Hematopoietic multipotent progenitor cell treated with erythropoietin and hydrocortisone succinate and interleukin-3 and kit ligand, for 4 days (in vitro differentiated cells): ENCODE measurements at places on chromosomes 4 and X.

GRCh38 chrX:5415738-5416137 is 812.9 kb downstream of the NLGN4X start:
- DNase-seq, result no peak

DNA sequence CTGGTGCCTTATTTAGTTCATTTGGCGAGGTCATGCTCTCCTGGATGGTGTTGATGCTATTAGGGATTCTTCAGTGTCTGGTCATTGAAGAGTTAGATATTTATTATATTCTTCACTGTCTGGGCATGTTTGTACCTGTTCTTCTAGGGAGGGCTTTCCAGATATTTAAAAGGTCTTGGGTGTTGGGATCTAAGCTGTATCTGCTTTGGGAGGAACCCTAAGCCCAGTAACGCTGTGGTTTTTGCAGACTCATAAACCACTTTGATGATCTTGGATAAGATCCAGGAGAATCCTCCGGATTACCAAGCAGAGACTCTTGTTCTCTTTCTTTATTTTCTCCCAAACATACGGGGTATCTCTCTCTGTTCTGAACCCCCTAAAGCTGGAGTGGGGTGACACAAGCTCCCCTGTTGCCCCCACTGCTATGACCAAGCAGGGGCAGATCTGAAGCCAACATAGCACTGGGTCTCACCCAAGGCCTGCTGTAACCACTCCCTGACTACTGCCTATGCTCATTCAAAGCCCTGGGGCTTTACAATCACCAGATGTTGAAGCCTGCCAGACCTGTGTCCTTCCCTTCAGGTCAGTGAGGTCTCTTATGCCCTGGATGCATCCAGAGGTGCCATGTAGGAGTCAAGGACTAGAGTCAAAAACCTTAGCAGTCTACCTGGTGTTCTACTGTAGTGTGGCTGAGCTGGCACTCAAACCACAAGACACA is 187.6 kb downstream of the GUCY2F start:
- DNase-seq, result no peak

GRCh38 chrX:17370191-17370590 is 4.8 kb upstream of the NHS start:
- DNase-seq, result no peak

DNA sequence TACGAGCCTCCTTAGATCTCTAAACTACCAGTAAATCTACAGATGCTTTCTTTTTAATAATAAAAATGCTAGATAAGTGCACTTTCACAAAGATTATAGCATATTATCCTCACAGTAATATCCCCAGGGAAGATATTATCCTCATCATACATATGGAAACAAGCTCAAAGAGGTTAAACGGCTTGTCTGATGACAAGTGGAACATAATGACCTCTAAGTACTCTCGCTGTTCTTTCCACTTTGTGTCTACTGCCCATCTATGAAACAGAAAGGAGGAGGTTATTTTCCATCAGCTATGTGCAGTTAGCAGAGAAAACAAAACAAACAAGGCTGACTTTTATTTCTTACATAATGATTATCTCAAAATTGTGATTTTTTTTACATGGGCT is 42.8 kb upstream of the PRDM8 start:
- no peak for DNase-seq

DNA sequence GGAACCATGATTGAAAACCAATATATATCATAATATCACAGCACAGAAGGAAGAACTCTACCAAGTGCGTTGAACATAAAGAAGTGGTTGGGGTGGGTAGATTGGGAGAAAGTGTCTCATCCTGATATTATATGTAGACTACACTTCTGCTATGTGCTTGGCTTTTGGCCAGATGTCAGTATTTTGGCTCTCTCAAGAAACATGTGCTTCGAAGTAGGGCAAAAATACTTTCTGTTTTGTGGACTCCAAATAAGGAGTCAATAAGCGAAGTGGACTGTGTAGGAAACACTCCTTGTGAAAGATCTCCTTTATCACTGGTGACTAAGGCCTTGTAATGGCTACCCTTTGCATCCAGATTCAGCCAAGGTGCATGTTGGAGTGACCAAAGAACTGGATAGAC is 7.8 kb upstream of the HPSE start:
- DNase-seq, result peak; percentile 61

DNA sequence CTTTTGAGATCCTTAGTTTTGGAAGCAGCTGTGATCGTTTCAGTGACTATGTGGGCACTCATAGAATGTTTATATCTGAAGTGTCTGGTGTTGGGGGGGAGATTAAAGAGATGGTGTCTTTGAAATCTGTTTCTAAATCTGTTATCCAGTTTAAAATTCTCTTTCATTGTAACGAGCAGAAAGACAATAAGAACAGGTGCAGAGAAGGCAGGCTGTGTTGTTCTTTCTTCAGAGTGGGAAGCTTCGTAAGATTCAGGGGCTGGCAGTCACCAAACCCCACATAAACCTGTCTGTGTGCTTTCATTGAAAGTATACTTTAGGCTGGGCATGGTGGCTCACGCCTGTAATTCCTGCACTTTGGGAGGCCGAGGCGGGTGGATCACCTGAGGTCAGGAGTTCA is 16.3 kb upstream of the DHRSX start:
- DNase-seq, result no peak

DNA sequence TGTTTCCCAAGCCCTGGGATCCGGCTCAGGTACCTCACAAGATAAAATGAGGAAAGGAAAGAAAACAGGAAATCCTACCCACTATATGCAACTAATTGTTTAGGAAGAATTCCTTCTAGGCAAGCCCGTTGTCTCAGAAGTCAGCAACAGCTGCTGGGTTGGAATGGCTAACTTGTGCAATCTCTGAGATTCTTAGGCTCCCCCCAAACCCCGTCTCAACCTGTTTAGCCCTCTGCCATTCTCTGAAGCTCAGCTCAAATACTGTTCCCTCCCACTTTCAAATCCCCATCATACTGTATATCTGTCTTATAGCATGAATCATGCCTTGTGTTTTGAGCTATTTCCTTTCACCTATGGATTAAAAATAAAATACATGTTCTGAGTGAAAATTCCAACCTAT is 28.9 kb downstream of the STARD8 start:
- no peak for DNase-seq

DNA sequence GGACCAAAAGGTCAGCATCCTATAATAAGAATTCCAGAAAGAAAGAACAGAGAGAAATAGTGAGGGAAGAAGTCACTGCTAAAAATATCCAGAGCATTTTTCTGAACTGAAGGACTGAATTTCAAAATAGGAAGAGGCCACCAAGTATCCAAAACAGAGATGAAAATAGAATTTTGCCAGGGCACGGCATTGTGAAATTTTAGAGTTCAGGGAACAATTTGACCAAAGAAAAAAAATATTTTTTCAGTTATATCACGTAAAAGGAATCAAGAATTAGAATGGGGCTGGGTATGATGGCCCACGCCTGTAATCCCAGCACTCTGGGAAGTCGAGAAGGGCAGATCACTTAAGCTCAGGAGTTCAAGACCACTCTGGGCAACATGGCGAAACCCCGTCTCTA is 65.4 kb downstream of the FGFBP1 start:
- DNase-seq, result no peak

- DNase-seq, result no peak
Measured at GRCh38 chr4:121239951-121240350, 75.8 kb upstream of the TNIP3 start.

GRCh38 chrX:1427756-1428155 is 25.0 kb downstream of the ASMTL start:
- DNase-seq, result no peak

- DNase-seq, result peak; percentile 42
Measured at GRCh38 chr4:56690393-56690792, 9.3 kb upstream of the HOPX start.

DNA sequence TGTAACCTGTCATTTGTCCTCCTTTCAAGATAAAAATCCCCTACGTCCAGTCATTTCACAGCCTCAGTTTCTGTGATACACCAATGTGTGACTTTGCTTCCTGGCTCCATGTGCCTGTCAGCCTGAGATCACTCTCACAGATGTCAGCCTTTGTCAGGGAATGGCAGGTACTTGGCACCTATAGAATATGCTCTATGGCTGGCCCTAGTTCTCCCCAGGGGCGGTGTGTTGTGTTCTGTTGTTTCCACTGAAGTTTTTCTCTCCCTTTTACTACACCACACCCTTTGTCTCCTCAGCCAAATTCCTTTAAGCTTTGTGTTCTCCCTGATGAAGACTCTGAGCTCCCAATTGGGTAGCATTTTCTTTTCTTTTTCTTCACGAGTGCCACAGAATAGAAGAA is 81.7 kb downstream of the ALPK1 start:
- DNase-seq, result no peak

DNA sequence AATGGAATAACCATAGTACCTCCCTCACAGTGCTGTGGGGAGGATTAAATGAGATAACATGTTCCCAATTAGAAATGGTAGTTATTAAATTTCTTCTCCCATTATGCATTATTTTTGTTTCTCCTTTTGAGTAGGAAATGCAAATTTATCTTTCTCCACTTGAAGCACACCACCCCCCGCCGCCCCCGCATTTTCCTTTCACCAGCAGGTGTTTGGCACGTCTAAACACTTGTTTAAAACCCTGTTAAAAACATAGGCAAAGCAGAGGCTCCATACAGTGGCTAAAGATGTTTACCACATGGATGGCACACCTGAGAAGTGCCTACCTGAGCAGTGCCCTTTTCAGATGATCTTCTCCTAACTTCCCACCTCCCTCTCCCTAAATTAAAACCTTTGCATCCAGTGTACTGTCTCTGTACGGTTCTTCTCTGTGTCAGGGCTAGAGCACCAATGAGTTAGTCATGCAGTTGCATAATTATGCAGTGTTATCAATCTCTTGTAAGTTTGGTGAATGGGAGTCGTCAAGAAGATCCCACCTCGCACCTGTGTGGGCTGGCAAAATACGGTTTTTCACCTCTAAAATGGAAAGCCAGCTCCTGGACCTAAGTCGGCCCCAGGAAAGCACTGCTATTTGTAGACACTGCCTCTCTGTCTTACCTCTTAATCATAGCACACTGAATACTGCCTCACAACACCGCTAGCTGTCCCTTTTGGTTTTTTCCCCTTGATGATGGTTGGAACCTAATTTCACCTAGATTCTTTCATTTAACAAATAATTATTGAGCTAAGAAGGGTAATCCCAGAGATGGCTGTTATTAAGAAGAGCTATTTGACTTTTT is 122.0 kb downstream of the CT47B1 start:
- no peak for DNase-seq

GRCh38 chr4:32032136-32032672 is 1312.0 kb downstream of the PCDH7 start:
- DNase-seq, result peak; percentile 37

DNA sequence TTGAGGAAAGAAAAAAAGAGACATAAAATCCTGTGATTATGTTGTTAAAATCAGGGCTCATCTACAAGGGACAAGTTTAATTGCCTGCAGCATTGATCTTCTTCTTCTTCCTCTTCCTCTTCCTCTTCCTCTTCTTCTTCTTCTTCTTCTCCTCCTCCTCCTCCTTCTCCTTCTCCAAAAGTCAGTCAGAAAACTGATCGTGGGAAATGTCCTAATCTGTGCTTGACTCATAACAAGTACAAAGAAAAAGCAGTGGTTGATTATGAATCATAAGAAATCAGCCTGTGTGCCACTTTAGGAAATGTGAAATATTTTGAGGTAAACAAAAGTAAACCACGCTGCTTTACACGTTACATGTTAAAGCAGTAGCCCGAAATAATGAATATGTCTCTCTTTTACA is 2.7 kb upstream of the ATP10D start:
- DNase-seq, result no peak

DNA sequence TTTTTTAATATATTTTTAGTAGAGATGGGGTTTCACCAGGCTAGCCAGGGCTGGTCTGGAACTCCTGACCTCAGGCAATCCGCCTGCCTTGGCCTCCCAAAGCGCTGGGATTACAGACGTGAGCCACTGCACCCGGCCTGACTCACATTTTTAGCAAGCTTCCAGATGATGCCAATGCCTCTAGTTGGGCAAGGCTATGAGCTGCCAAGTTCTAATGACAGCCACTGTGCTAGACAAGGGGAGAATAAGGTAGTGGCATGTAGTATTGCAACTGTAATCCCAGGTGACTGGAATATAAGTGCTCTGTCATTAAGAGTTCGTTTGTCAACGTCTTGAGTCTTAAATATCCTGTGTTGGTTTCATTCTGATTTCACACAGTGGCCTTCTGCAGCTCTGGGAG is 96.7 kb downstream of the SLIT2 start:
- DNase-seq, result no peak

DNA sequence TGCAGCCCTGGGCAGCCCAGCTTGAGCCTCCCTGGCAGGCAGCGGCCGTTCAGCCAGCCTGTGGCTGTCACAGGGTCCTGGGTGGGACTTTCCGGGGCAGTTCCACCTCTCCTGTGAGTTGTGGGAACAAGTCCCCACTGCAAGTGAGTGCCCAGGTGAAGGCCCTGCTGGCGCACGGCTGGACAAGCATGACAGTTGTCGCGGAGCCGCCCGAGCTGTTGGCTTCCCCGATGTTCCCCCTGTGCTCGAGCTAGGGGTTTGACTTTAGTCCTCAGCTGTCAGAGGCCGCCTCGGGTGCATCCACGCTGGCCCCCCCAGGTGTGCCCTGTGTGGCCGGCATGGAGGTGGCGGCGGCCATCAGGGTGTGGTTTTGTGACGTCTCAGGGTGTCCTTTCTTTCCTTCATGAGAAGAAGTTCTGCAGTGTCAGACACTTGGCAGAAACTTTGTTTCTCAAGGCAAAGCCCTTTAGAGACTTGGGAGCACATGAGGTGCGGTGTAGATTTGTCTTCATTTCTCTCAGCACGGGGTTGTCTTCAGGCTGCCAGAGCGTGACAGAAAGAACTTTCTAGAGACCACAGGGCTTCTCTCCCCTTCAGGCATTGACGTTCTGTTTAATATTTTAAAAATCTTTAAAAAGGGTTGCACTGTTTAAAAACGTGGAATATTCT is 69.4 kb upstream of the HGFAC start:
- DNase-seq, result no peak

DNA sequence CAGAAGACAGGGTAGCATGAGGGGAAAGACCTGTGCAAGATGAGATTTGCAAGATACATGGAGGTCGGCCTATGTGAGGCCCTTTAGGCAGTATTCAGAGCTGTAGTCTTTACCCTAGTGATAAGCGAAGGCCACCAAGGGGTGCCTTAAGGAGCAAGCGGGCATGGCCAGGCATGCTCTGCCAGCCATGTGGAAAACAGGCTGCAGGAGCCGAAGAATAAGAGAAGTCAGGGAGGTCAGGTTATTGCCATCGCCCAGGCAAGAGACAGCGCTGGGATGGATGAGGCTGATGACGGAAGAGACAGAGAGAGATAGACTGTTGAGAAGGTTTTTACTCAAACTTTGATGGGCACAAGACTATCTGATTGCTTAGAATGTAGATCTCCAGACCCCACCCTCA is 7.0 kb upstream of the FATE1 start:
- no peak for DNase-seq

- DNase-seq, result peak; percentile 65
Measured at GRCh38 chr4:123659730-123660129, 263.1 kb downstream of the SPRY1 start.

GRCh38 chrX:120251471-120252011 is 929 bp downstream of the ZBTB33 start:
- peak; percentile 76 for DNase-seq

GRCh38 chrX:68834371-68835103 is 5.7 kb downstream of the EFNB1 start:
- no peak for DNase-seq
